Activated naive CD4-positive, alpha-beta T cell treated with Interleukin-2 at 50 U/mL for 16 hours (primary cell): ENCODE measurements at places on chromosomes 3 and 15.

DNA sequence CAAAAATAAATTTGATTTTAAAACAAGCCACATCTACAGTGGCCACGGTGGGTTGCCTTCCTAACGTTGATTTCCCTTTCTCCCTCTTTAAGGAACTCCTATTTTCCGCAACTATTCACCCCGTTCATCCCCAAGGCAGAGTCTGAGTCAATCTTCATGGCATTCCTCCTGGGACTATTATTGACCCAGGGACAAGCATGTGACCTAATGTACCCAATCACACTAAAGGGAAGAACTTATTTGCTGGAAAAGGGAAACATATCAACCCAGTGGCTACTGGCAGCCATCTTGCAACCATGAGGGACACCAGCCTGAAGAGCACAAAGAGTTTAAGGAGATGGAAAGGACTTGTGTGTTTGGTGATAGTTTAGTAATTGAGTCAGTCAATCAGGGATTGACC, 55.4 kb upstream of the ARHGEF3 start:
- DNase-seq, result no peak

- DNase-seq, result no peak
These were observed 108.8 kb downstream of the ARNT2 start for GRCh38 chr15:80512726-80513660.

- DNase-seq, result no peak
These were observed 63.4 kb upstream of the CSPG4 start for GRCh38 chr15:75776065-75776423.

GRCh38 chr3:53156368-53156834, 4.6 kb upstream of the PRKCD start:
- no peak for DNase-seq

- DNase-seq, result no peak
These were observed 32.6 kb downstream of the MAP2K5 start for GRCh38 chr15:67575039-67575502.

DNA sequence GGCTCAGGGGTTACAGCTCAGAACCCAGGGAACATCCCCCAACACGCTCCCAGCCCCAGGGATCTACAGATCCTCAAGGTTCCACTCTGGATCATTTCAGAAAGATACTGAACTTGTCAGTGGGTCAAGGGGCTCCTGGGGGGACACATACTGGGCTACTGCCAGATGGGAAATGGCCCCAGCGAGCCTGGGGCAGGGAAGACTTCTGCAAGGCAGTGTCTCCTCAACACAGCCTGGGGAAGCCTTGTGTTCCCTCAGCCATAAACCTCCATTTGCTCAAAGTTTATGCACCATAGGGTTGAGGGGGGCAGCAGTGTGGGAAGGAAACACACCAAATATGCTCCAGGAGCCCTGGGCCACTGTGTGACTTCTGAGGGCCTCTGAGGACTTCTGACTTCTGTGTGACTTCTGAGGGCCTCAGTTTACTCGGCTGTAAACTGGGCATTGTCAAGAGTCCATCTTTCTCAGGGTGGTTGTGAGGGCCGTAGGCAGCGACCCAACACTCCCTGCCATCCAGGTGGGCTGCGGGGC, 58.4 kb downstream of the IQSEC1 start:
- DNase-seq, result no peak

- DNase-seq, result no peak
These were observed 54.8 kb downstream of the CHCHD6 start for GRCh38 chr3:126758882-126759281.

DNA sequence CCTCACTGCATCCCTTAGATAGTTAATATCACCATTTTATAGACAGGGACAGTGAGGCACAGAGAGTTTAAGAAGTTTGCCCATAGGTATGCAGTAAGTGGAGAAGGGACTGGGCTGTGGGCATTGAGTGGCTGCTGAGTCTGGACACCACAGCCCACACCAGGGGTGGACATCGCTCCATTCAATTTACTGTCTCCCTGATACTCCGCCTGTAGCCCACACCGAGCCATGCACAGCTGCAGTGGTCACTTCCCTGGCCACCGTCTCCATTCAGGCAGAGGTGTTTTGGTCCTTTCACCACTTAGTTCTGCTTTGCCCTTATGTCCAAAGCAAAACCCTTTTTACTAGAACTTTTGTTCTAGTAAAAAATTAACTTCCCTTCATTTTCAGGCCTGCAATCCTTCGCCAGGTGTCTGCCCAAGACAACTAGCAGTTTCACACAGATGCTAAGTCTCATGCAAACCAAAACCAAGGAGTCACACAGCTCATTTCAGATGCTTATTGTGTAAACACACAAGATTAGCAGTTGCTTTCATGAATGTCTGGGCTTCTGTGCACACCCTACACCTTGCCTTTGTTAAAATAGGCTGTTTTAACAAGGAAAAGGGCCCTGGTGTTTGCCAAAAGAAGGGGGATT, 30.1 kb downstream of the ZNF35 start:
- DNase-seq, result no peak

DNA sequence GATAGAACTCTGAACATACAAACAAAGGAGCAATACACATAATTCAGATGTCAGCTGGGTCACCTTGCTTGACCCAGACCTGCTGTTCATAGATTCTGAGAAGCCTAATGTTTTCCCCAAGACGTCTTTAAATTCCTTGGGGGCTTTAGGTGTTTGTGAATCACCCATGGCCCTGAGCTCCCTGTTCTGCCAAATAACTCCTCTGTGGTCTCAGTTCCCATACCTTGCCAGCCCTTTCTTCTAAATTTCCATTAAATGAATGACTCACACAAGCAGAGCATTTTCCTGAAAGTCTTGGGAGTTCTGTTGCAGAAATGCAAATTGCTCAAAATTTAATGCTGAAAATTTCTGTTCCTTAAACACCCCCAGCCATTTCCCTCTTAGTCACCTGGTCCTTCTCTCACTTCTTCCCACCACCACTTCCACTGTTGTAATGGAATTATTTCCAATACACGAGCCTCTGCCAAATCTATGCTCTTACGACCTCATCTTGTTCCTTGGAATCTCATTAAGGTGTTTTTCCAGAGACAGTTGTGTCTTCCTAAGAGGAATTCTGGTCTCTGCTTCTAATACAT, 33.4 kb upstream of the PSMD6 start:
- no peak for DNase-seq
